KBM-7 (cell line): ENCODE measurements at places on chromosomes 6 and 20.

DNA sequence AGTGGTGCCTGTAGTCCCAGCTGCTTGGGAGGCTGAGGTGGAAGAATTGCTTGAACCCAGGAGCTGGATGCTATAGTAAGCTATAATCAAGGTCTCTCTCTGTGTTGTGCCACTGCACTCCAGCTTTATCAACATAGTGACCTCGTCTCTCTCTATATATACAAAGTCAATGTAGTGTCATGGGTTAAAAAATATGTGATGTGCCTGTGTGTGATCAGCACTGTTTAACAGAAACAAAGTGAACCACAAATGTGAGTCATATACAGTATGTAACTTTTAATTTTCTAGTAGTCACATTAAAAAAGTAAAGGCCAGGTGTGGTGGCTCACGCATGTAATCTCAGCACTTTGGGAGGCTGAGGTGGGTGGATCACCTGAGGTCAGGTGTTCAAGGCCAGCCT lies 85.3 kb upstream of the RNF24 start:
- no peak for DNase-seq

GRCh38 chr20:4795394-4795793 lies 73.7 kb downstream of the PRND start:
- DNase-seq: peak; percentile 90

DNA sequence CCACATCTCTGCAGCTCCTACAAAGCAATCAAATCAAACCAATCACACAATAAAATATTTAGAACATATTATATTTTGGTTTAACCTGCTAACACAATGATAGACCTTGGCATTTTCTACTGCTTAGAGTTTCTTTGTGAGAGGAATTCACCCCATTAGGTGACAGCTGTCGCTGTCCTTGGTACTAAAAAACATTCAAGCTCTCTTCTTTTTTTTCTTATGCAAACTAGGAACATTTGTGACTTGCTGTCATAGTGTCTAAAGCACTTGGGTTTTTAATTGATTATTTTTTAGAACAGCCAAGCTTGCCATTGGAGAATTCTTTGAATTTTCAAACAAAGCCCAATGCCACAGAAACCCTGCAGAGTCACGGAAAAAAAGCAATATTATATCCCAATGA lies 46.4 kb downstream of the CNR1 start:
- DNase-seq: peak; percentile 10

DNA sequence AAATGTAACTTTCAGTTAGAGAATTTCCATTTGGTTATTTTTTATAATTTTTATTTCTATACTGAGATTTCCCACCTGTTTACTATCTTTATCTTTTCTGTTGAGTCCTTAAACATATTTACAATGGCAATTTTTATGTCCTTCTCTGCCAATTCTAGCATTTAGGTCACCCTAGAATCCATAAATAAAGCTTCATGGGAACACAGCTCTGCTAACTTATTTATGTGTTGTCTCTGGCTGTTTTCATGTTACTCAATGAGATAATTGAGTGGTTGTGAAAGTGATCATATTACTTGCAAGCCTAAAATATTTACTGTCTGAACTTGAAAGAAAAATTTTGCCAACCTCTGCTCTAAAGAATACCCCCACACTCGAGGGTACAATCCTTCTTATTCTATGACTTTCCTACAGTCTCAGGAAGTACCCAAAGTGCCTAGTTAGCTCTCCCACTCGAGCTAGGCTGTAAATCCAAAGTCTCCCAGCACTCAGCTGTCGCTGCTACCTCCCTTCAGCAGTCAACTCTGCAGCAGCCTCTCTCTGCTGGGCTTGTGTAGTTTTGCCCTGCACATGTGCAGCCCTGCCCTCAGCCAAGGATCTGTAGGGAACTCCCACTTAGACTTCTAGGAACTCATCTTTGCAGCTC lies 53.5 kb upstream of the GCLC start:
- DNase-seq: no peak

DNA sequence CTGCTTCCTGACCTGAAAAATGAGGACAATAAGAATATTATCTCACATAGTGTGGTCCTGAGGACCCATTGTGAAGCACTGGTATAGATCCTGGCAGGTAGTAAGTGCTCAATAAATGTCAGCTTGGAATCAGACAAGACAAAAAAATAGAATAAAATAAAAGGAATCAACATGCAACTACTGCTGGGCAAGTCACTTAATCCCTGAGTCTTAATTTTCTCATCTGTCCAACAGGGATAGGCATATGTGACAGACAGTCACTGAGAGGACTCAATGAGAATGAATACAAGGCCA lies 38.0 kb upstream of the PIM1 start:
- DNase-seq: no peak

DNA sequence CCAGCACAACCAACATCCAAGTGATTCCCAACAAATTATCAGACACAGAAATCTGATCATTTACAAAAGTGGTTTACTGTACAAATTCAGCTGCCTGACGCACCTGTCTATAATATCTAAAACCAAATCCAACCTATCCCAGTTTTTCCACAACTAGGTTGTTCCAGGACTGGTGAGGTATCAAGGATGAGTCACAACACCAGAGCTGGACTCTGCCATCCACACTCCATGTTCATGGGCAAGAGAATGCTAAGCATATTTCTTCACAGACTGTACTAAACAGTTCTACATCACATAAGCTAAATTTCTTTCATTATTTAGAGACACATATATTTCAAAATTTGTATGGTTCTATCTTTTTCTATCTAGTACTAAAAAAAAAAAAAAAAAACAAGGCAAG lies 141.6 kb downstream of the BTBD9 start:
- DNase-seq: no peak

- DNase-seq: no peak
Observed at GRCh38 chr6:162389343-162390085, 338.1 kb downstream of the PRKN start.

DNA sequence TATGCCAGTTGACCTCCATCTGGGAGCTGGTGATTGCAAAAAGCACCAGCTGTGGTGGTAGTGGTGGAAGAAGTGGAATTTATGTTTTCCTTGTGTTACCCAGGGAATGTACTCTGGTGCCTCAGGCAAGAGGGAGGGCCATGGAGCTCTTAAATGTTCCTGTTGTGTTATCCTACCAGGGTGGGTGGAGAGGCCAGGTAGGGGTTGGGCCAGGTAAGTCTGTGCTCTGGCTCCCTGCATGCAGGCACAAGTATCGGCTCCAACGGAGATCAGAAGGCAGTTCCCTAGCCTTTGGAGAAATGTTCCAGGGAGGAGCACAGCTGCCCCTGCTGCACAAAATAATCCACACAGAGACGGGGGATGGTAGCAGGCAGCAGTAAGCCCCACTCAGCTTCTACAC lies 419.3 kb upstream of the EYS start:
- DNase-seq: no peak

- DNase-seq: no peak
Observed at GRCh38 chr6:46367354-46368168, 123.7 kb downstream of the RCAN2 start.

DNA sequence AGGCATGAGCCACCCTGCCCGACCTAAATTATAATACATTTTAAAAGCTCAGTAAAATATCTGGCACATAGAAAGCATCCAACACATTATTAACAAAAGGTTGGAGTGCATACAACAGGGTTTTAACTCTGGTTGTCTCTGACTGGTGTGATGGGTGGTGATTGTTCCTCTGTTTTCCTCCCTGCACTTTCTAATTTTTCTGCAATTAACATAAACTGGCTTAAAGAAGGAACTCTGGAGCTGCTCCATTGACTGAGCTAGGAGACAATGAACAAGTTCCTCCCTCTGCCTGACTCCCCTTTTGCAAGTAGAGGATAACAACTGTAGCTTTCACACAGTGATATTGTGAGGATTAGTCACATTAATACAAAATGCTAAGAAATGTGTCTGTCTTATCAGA lies 48.5 kb upstream of the SIRPG start:
- DNase-seq: no peak

- DNase-seq: no peak
Observed at GRCh38 chr6:28900577-28901256, 23.1 kb downstream of the TRIM27 start.

GRCh38 chr20:63843778-63844177 lies 12.7 kb upstream of the ZBTB46 start:
- no peak for DNase-seq

- no peak for DNase-seq
Observed at GRCh38 chr6:19602434-19603013, 234.6 kb upstream of the ID4 start.

- no peak for DNase-seq
Observed at GRCh38 chr6:3698021-3698420, 53.5 kb downstream of the PXDC1 start.

DNA sequence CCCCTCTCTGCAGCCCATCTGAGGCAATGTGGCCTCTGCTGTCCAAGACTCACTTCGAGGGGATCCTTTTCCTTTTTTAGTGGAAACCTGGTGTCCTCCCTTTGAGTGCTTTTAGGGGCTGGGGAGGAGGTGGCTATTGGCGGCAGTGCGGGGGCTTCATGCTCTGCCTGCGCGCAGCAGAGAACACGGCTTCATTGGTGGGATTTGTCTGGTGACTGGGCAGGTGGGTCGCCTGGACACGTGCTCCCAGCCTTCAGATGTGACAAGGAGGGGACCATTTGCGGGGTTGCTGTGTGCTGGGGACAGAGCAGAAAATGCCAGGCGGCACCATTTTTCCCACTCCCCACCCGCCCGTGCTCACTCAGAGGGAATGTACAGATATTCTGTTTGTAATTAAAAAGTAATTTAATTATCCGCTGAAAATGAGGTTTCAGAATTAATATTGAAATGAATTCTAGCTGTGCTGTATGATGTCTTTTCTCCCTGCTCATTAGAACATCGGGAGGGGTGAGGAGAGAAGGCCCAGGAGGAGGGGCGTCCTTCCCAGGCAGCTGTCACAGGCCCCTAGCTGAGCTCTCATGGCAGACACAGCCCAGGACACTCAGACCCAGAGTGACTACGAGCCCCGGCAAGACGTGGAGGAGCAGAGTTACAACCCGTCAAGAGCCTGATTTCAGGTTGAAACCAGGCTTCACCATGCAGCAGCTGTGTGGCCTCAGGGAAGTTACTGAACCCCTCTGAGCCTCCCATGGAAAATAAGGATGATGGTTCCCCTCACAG lies 417.2 kb upstream of the SULF2 start:
- no peak for DNase-seq

DNA sequence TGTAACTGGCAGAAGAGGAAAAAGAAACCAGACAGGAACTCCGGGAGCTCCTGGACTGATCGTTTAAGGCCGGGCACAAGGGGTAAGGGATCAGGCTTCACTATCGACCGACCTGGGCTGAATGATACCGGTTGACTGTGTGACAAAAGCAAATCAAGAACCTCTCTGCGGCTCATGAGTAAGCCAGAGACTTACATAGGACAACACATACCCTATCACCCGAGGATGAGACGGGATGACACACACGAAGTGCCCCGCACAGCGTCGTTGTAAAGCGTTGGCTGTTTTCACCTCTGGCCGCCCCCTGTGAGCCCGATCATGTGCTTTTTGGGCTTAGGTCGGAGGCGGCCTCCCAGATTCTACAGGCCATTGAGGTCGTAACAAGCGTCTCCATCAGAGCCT lies 695 bp upstream of the TGIF2 start:
- DNase-seq: no peak

DNA sequence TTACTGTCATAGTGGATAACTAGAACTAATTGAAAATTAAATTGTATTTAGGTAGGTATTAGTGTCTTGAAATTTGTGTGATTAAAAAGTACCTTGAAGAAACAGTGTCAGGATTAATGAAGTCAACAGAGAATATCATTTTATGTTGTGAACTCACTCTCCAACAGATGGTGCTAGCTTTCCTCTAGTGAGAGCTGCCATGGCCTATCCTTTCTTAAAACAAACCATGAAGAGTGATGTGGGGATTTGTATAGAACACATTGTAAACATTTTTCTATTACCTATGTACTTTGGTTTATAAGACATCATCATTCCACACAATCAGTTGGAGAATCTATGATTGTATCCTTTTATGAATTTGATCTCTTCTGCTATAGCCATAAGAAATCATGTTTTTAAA lies 4.8 kb upstream of the SRSF12 start:
- DNase-seq: peak; percentile 60

DNA sequence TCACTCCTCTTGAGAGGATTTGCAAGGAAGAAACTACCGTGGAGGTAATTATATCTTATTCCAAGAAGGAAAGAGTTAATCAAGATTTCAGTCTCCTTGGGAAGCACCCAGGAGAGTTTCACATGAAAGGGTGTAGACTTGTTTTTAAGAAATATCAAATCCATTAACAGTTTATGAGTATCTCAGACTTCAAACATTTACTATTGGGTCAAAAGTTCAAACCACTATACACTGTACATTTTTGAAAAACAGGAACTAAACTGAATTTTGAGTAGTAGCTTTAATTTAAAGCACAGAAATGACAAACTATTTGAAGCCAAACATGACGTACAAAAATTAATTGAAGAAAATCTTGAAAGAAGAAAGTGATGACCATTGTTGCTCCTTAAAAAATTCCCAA lies 164.0 kb downstream of the FOXC1 start:
- peak; percentile 28 for DNase-seq

DNA sequence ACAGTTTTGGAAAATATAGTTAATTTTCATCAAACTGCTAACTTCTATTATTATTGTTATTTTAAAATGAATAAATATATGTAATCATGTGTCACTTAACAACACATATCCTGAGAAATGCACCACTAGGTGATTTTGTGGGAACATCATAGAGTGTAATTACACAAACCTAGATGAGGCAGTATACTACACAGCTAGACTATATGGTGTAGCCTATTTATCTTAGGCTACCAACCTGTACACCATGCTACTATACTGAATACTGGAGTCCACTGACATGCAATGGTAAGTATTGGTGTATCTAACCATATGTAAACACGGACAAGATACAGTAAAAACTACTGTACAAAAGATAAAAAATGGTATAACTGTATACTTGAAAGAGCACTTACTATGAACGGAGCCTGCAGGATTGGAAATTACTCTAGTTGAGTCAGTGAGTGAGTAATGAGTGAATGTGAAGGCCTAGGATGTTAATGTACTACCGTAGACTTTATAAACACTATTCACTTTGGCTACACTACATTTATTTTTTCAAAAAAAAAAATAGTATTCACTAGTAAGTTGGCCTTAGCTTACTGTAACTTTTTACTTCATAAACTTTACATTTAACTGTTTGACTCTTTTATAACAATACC lies 72.4 kb downstream of the ASCC3 start:
- DNase-seq: no peak

DNA sequence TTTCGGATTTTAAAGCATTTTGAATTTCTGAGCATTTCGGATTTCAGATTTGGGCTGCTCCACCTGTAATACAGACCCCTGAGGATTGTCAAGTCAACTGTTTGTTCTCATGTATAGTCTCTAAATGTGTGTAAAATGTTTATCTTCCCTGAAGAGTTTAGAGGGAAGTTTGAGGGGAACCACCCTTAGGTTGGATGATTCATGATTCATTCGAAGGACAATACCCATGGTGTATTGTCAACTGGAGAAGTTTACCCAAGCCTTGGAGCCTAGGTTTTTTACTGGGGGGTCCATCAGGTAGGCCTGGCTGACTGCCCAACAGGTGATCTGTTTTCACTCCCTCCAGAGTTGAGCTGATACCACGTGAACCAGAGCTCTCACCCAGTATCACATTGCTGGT lies 18.9 kb downstream of the GSTA4 start:
- DNase-seq: no peak

- DNase-seq: no peak
Observed at GRCh38 chr6:52135217-52135616, 47.8 kb upstream of the PKHD1 start.
